Upper lobe of right lung (tissue), 1 donor: ENCODE measurements at places on chromosomes 7 and 10. TPM values are rescaled to one million over a fixed set of nuclear protein-coding genes. Genes with fewer than 3 reads are reported as not detected.

DNA sequence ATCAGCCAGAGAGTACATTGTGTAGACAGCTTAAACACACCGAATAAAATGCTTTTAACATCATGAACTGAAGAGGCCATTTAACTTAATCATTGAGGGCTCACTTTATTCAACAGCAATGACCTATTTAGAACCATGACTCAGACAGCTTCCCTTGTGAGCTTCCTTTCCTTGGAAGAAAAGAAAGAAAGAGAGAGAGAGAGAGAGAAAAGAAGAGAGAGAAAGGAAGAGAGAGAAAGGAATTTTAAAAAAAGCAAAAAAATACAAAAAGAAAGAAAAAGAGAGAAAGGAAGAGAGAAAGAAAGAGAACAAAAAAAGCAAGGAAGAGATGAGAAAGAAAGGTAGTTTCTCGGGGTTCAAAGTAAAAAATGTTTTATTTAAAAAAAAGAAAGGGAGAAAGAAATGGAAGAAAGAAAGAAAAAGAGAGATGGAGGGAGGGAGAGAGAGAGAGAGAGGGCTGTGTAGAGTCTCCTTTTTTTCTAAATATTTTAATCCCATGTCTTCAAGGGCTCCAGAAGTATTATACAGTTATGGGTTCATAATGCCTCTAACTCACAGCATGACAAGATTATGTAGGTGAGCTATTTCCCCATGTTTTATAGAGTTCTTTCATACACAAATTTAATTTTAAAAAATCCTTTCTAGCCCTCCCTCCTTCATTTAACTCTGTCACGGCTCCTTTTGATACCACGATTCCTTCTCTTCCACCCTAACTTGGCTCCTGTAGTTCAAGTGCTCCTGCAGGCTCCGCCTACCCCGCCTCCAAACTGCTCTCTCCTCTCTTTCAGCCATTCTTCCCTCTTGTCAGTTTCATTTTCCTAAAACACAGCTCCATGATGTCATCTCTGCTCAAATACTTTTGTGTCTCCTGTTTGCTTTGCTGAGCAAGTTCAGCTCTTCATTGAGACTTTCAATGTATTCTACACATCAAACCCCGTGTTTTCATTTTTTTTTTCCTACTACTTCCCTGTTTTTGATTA, 85.5 kb downstream of the PRTFDC1 start:
- DNase-seq = peak; percentile 68

The FRAT2 gene
- total RNA-seq = 20.4 TPM

The MARVELD1 gene
- total RNA-seq = 43.8 TPM

DNA sequence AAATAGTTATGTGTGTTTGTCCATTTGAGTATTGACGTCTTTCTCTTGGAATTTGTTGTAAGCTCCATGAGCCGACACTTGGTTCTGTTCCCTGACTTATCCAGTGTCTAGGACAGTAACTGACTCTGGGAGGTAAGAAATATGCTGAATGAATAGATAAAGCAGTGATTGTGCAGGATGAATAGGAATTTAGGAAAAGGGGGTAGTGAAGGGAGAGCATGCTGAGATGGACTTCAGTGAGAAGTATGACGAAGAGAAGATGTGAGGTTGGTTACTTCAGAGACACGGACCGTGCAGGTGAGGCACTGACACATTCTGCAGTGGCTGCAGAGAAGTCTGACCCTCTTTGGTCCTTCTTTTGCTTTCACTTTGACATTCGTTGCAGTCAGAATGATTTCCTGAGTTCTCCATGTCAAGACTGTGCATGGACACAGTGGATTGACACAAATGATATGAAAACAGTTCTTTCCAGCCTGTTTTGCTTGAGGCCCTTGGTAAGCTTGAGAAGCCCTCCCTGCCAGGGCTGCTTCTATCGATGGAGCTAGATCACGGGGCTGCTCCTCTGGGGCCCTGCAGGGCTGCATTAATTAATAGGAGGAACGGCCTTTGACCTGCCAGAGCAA, 261.5 kb upstream of the SORCS1 start:
- DNase-seq = no peak

GRCh38 chr7:93316730-93317129, 84.6 kb downstream of the VPS50 start:
- DNase-seq = no peak

DNA sequence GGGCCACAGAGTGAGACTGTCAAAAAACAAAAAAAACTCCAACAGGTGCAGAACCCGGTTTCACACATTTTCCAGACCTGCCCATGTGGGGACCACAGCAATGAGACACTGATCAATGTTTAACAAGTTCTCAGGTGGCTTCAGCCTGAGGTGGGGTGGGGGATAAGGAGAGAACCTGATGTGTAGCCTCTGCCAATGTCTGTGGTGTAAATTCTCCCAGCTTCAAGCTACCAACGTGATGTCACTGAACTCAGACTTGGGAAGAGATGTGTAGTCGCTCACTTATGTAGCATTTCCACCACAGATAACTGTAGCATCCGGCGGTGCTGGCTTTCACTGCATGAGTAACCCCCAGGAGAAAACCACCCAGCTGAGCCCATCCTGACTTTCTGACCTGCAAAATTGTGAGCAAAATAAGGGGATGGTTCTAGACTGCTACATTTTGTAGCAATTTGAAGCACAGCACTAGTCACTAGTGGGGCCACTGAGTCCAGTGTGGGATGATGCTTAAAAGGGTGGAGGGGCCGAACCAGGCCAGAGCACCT, 13.8 kb upstream of the TNRC18 start:
- DNase-seq = no peak

GRCh38 chr10:122052701-122053100, 63.7 kb downstream of the TACC2 start:
- DNase-seq = peak; percentile 13

GRCh38 chr7:127089146-127089545, 163.6 kb downstream of the GRM8 start:
- no peak for DNase-seq

GRCh38 chr10:103491729-103492364, 1.7 kb upstream of the NEURL1 start:
- DNase-seq = no peak

- no peak for DNase-seq
Measured at GRCh38 chr7:80879849-80880248, 39.0 kb downstream of the SEMA3C start.

- no peak for DNase-seq
Measured at GRCh38 chr7:24854866-24855265, 97.6 kb upstream of the GSDME start.
